Bronchial epithelial cell (primary cell): ENCODE measurements at places on chromosomes 3 and 15.

- no peak for DNase-seq
Observed at GRCh38 chr3:114848643-114849350, 298.3 kb downstream of the ZBTB20 start.

DNA sequence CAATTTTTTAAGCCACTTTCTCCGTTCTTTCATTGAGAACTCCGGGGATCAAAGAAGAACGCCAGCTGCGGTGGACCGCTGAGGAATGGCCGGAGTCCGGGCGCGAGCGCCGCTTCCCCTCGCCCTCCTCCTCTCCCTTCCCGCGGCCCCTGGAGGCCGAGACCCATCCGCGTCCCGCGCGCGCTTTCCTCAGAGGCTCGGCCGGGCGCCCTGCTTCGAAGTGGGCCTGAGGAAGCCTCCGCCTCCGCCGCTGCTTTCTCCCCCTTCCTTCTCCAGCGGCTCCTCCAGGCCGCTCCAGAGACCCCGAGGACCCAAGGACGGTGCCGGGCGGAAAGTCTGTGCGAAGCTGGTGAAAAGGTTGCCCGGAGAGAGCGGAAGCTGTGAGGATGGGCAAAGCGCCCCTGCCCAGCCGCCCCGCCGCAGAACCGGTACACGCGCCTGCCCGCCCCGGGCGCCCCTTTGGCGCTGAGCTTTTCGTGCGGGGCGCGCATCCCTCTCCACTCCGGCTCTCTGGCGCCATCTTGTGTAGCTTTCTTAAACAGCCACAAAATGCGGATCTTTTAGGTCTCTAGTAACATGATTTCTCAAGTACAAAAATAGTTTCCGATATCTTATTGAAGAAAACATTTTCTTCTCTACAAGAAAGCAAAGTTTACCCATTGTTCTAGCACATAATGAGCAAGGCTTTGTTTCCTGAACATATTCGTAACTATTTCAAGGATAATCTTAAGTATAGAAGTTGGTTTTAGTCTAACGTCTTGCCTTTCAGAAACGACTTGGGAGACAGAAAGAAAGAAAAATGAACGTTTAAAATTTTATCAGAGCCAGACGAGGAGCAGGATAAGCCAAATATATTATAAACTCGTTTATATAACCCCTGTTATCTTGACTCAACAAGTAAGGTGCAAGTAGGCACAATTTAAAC lies 59.2 kb upstream of the FAM174B start:
- peak; percentile 40 for DNase-seq

DNA sequence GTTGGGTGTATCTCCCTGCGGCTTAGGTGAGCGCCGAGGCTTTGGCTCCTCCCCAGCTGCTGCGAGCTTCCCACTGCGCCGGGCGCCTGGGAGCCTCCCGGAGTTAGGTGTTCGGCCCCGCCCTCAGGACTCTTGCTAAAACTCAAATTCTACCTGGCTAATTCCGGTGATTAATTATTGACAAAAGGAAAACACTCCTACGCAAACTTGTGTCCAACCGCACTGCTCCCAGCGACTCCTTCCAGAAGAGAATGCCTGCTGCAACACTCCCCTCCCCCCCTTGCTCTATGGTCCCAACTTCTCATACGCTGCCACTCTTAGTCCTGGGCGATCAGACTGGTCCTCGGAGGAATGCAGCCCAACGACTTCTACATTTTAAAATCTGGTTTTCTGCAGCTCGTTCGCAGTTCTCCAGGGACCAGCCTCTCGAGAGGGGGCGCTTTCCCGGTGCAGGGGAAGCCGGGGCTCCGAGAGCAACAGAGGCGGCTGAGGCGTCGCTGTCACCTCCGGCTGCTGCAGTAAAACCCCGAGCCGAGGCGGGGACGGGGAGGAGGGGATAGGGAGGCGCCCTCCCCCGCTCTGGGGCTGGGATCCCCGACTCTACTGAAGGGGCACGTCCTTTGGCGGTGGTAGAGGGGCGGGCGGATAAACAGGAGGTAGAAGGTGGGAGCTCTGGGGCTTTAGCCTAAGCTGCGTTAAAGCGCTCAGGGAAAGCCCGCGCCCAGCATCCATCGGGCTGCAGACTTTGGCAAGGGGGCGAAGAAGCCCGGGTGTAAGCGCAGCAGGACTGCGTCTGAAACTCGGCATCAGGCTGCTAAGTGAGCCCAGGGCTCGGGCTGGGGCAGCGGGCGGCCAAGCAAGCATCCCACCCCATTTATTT lies at the start of gene SPTSSB:
SPTSSB (minus strand) TSS at position 77 of the 880 bp plus-strand sequence. CDS start 25,194 bp downstream, outside the sequence.
- peak; percentile 93 for DNase-seq

DNA sequence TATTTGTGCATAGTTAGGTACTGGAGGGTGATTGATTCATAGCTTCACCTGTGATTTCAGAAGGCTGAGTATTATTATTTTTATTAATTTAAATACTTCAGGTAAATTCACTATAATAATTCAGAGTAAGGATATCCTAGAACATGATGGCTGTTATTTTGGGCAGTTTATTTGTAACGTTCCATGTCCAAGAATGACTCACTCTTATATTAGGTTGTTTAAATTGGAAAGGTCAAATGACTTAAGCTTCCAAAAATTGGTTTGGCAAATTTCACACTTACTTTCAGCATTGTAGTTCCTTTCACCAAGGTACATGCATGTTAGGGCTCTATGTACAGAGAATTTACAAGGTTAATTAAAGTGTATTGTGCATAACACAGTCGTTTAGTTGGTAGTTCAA lies 120.2 kb downstream of the EPHA3 start:
- no peak for DNase-seq

- peak; percentile 83 for DNase-seq
Observed at GRCh38 chr3:187738331-187739093, 6.8 kb downstream of the BCL6 start.

- DNase-seq = no peak
Observed at GRCh38 chr3:32820430-32820829, 2.6 kb downstream of the TRIM71 start.

DNA sequence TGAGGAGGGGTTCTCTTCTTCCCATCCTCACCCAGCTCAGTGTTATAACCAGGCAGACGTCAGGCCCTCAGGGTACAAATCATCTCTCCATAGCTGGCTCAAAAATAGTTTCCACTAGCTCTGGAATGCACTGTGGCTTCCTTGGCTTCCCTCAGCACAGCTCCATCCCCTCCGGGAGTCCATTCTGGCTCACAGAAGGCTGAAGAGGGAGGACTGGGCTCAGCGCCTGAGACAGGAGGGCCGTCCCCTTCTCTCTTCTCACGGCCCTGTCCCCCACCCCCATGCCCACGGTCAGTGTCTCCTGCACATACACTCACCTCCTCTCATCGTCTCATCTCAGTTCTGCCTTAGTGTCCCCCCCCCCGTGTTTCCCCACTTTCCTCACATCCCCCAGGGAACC lies 50.1 kb downstream of the UMPS start:
- no peak for DNase-seq

GRCh38 chr3:129119365-129120100 lies 2.1 kb downstream of the RAB43 start:
- DNase-seq = no peak

DNA sequence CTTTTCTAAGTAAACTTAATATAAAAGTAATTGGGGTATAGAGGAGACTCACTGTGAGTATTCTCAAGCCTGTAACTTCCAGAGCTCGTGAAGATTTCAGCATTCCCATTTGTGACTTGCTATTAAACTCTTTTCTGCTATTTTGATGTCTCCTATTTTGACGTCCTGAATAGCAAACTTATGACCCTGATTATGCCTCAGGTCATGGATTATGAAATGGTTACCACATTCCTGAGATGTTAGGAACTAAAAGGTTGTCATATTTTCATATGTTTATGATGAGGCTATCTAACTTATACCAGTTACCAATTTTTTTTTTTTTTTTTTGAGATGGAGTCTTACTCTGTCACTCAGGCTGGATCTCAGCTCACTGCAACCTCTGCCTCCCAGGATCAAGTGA lies 105.5 kb downstream of the ATG7 start:
- peak; percentile 56 for DNase-seq

DNA sequence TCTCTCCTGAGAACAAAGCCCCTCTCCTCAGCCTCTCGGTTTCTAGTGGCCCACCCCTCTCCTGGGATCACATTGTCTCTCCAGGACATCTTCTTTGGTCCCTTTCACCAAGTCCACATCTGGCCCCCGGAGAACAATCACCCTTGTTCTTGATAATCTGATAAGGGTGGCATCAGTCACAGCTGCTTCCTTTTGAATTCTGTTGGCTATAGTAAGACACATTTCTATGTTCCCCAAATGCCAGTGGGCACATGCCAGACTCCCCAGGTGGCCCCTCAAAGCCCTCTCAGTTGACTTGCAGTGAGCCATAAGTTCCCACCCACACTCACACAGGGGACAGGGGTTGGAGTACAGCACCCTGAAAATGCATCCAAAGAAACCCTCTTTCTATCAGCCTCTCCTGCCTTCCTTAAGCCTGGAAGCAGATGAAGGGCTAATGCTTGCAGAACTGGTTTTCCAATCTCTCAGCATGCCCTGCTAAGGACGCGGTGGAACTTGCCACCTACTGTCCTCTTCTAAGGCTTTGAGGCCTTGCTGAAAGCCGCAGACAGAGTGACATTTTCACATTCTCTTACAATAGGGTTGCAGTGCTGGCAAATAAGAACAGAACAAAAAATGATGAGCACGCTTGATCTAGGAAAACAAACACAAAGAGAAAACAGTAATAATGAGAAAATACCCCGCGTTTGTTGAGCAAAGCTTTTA lies 101.3 kb upstream of the SLCO3A1 start:
- peak; percentile 1 for DNase-seq

GRCh38 chr3:177411201-177411600 lies 213.9 kb upstream of the TBL1XR1 start:
- no peak for DNase-seq

DNA sequence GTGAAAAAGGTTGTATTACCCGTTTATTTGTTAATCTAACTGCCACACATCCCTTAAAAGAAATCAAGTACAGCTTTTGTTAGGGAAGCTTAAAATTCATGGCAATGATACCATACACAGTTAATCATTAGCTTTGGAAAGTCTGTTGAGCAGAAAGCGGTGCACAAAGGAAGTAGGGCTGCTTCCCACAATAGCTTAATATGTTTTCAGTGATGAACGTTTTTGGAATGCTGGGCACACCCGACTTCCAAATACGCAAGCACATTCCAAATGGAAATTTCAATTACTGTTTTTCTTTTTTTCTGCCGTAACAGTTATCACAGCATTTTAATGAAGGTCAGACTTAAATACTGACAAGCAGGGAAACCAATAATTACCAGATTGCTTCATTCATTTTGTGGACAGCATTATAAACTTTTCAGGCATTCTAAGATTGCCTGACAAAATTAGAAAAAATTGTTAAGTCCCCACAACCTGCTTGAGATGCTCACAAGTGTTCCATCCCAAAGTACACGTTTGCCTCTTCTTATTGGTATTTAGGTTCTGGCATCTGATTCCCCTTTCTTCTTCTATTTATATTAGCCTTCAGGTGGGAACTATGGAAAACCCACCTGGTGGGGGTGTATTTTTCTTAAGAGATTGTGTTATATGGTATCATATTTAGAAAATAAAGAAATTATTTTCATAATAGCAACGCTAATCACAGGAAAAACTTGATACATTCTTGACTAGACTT lies 1.1 kb upstream of the ECT2 start:
- peak; percentile 96 for DNase-seq

DNA sequence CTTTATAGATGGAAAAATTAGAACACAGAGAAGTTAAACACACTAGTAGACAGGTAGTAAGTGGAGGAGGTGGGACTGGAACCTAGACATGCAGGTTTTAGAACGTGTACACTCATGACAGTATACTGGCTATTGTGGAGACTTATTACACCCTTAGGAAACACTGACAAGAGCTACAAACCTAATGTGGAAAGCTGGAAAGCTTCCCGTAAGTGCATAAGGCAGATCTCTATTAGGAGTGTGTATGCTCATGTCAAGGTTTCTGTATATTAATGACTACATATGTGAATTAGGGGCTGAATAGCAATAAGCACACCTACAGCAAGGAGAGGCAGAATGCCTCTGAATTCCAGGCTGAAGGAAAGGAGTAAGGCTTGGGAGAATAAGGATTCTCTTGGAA lies 82.6 kb upstream of the SLC24A5 start:
- no peak for DNase-seq

GRCh38 chr3:113948015-113948917 lies 453 bp downstream of the ZDHHC23 start:
- DNase-seq = peak; percentile 14

GRCh38 chr3:87979527-87979926 lies 79.3 kb downstream of the CGGBP1 start:
- DNase-seq = no peak

DNA sequence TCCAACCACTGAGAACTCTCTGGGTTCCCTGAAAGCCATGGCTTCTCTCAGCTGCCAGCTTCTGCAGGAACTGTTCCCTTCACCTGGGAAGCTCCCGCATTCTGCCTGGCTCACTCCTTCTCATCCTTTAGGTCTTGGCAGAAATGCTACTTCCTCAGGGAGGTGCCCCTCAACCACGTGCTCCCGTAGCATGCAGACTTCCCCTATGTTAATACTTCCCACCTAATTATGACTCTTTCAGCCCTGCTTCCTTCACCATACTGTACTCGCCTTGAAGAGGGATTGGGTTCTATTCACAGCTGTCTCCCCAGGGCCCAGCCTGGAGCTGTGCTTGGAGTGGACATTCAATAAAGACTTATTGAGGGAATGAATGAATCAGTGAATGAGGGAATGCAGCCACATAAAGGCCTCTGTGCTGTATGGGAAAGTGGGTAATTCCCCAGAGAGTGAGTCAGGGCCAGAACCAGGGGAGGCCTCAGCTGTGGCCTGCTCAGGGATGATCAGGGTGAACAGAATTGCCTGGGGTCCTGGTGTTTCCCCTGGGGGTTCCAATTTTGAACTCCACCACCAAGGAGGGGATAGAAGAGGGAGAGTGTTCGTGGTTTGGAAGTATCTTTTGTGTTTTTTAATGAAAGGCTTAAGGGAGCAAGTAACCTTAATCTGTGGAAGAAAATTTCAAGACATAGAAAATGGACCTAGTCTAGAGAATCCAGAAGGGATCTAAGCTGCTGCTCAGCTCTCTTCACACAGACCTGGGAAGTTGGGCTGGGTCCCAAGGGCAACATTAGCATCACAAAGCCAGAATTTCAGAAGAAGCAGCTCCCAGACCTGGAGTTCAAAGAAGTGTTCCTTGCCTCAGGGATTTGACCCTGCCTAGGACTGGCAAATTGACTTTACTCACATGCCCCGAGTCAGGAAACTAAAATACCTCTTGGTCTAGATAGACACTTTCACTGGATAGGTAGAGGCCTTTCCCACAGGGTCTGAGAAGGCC lies 14.6 kb upstream of the FAM107A start:
- no peak for DNase-seq

DNA sequence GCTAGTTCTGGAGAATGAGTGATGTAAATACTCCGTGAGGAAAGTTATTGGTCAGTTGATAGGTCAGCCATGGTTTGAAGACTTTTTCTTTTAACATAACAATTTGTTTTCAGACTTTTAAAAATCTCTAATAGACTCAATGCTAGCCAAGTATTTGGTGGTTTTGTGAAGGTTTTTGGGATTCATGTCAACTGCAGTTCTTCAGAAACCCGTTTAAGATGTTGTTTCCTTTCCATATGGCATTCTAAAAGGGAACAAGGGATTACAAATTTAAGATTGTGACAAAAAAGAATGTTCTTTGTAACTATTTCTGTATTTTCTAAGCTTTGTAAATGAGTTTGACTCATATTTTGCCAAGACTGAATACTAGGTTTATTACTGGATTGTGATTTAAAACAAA lies 281.7 kb upstream of the COL8A1 start:
- no peak for DNase-seq
